ENCODE measurements at places on chromosomes 7 and 10.

GRCh38 chr10:114825513-114826253 is 4.1 kb downstream of the FHIP2A start:
- DNase-seq: no peak

- DNase-seq: no peak
Observed at GRCh38 chr7:96501318-96501717, 179.4 kb upstream of the SLC25A13 start.

GRCh38 chr10:114172216-114172615 is 1.8 kb downstream of the CCDC186 start:
- DNase-seq: no peak

GRCh38 chr10:132493756-132494290 is 43.8 kb upstream of the INPP5A start:
- no peak for DNase-seq

- no peak for DNase-seq
Observed at GRCh38 chr10:47252093-47252780, 47.8 kb upstream of the GDF10 start.

- no peak for DNase-seq
Observed at GRCh38 chr10:117553142-117553814, 10.7 kb downstream of the EMX2 start.

GRCh38 chr10:101573885-101574753 is 13.9 kb downstream of the POLL start:
- no peak for DNase-seq

DNA sequence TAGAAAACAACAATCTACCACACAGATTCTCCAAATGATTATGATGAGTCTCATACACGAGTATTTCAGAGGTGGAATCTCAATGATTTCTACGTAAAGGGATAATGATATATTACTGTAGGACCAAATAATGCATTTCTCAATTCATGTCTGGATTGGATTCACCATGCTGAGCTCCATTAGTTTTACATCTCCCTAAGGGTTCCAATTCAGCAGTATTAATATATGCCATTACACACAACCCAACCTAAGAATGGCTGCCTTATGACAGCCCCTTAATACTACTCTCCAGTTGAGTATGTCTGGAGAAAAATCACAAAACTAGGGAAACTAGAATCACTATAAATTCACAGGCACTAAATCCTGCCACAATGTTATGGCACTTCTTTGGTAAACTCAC is 234.3 kb upstream of the PLXNA4 start:
- no peak for DNase-seq

- DNase-seq: no peak
Observed at GRCh38 chr7:41706228-41706930, 3.5 kb upstream of the INHBA start.

DNA sequence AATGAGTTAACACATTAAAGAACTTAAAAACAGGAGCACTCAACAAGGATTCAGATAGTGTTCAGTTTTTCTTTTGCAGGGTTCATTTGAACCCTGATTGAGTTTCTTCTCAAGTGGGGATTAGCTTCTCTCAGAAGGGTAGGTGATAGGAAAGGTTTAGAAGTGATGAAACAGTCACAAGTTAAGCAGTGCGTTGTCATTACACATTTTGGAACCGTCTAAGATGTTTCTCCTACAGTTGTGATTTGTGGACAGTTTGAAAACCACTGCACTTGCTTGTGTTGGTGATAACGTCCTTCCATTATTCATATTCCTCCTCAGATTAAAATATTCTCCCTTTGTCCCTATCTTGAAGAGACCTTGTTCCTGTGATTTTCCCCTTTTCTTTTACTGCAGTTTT is 2.7 kb downstream of the STMP1 start:
- no peak for DNase-seq

DNA sequence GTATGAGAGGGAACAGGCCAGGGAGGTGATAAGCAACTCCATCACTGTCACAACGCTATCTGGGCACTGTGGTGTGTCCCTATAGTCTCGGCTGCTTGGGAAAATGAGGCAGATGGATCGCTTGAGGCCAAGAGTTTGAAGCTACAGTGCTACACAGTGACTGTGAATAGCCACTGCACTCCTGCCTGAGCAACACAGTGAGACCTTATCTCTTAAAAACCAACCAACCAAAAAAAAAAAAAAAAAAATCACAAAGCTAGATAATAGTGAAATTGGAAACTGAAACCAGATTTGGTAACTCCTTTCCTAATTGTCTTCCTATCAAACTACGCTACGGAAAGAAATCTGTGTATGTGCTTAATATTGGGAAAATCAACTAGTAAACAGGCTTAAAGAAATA is 14.1 kb downstream of the MICU1 start:
- DNase-seq: no peak

DNA sequence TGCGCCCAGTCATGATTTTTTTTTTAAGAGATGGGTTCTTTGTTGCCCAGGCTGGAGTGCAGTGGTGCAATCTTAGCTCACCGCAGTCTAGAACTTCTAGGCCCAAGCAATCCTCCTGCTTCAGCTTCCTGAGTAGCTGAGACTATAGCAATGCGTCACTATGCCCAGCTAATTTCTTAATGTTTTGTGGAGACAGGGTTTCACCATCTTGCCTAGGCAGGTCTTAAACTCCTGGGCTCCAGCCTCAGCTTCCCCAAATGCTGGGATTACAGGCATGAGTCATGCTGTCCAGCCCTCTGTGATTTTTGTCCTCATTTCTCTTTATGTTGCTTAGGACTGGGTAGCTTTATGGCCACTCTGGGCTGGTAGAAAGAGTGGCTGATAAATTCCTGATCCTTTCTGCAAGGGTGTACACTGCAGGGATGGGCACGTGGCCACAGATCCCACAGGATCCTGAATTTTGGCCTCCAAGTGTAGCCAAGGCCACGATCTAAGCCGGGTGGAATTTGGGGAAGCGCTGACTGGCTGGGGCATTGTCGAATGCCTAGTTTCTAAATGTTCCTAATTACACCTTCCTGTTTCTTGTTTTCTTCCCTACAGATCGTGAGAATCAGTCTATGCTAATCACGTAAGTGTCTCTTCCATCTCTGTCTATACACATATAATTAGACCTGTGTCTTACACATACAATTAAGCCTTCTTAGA is 24.1 kb upstream of the MYH16 start:
- no peak for DNase-seq

GRCh38 chr7:100689230-100690135 is 4.6 kb downstream of the GIGYF1 start:
- DNase-seq: no peak

DNA sequence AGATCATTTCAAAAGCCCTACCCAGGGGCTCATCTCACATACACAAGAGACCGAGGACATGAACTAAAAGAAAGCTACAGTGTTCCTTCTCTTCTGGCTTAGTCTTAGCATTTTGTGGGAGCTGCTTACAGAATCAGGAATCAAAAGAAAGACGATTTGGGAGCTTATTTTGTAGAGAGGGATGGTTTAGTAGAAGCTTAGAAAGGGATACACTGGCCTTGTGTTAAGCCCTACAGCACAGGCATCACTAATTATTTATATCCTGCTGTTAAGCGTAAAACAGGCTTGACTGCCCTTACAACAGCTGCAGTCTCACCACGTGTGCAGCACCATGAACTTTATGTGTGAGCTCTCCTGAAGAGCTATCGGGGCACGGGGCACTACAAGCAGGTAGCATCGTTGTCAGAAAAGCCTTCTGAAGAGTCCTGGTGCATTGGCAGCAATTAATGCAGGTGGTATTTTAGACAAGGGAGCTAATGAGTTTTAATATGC is 798.3 kb downstream of the NXPH1 start:
- no peak for DNase-seq

DNA sequence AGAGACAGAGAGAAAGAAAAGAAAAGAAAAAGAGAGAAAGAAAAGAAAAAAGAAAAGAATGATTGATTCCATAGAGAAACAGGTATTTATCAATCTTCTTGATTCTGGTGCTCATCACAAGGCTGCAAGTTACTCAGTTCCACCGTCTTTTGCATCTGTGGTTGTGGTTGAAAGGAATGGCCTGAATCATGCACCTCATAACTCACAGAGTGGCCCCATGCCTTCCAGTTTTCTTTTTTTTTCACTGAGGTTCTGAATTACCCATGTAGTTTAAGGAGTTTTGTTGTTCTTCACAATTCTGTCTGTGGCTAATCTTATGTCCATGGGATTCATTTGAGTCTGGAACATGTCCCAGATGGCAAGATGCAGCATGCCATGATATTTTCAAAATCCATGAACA is 156.0 kb downstream of the ZNF33B start:
- DNase-seq: no peak

GRCh38 chr7:143299346-143299745 is 11.2 kb downstream of the CASP2 start:
- no peak for DNase-seq

DNA sequence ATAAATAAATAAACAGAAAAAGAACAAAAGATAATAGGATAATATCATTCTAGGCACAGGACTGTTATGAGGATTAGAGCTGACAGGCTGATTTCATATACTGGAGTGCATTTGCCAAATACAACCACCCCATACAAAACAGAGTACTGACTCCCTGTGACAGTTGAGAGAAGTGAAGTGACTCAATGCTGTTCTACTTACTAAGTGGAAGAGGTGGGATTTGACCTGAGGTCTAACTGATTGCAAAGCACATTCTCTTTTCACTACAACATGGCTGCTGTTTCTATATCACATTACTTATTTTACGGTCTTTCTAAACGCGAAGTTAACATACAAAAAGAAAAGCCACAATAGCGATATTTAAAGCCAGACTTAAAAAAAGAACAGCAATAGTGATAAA is 51.4 kb downstream of the ITGB1 start:
- no peak for DNase-seq

GRCh38 chr7:10739401-10739800 is 234.3 kb upstream of the PHF14 start:
- no peak for DNase-seq

DNA sequence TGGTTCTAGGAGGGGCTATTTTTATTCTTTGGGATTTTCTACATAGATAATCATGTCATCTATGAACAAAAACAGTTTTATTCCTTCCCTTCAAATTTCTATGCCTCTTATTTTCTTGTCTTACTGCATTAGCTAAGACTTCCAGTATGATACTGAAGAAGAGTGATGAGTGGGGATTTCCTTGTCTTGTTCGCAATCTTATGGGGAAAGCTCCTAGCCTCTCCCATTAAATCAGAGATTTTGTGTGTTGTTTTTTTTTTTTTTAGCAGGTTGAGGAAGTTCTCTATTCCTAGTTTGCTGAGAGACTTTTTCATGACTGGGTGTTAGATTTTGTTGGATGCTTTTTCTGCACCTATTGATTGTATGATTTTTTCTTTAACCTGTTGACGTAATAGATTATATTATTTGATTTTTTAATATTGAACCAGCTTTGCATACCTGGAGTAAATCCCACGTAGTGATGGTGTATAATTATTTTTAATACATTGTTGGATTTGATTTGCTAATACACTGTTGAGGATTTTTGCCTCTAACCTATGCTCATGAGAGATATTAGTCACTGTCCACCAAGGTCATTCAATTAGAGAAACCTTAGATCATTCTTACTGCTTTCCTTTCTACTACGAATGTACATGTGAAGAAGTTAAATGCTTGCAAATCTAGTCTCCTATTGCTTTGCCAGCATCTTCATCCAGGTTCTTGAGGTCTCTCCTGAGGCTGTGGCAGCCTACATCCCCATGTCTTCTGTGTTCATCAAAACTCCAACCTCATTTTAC is 6.5 kb downstream of the ATP5F1C start:
- no peak for DNase-seq

DNA sequence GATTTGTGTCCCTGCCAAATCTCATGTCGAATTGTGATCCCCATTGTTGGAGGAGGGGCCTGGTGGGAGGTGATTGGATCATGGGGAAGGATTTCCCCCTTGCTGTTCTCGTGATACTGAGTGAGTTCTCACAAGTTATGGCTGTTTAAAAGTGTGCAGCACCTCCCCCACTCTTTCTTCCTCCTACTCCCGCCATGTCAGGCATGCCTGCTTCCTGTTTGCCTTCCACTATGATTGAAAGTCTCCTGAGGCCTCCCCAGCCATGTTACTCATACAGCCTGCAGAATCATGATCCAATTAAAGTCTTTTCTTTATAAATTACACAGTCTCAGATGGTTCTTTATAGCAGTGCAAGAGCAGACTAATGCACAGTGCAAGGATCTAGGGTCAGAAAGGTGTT is 75.4 kb downstream of the CALD1 start:
- DNase-seq: no peak
